Activated CD4-positive, alpha-beta T cell treated with anti-CD3 and anti-CD28 coated beads, Interleukin-2, amount 10 ng/mL, durations not matched to agents 24 days and 14 days (primary cell): ENCODE measurements at places on chromosomes 4 and X. TPM values are rescaled to one million over a fixed set of nuclear protein-coding genes. Genes with fewer than 3 reads are reported as not detected.

The FGD1 gene
- total RNA-seq, result 0.09 and 0.14 TPM in 2 replicates

The NXT2 gene
- 12.5 and 14.1 TPM in 2 replicates for total RNA-seq

The EFHC2 gene
- total RNA-seq, result not detected in 2 replicates

The HS6ST2 gene
- 0.78 and 1.2 TPM in 2 replicates for total RNA-seq

The STK26 gene
- total RNA-seq, result 66.0 and 72.5 TPM in 2 replicates

The MAGEC3 gene
- total RNA-seq, result not detected in 2 replicates

The PPEF2 gene
- total RNA-seq, result 0.23 TPM in 1 of 2 replicates, not detected in the other

The CXorf49 gene
- not detected in 2 replicates for total RNA-seq

The SPANXB1 gene
- total RNA-seq, result not detected in 2 replicates

The HS3ST1 gene
- total RNA-seq, result 0.23 and 0.66 TPM in 2 replicates

The NKX6-1 gene
- total RNA-seq, result not detected in 2 replicates

The NDNF gene
- total RNA-seq, result 0.14 TPM in 1 of 2 replicates, not detected in the other

DNA sequence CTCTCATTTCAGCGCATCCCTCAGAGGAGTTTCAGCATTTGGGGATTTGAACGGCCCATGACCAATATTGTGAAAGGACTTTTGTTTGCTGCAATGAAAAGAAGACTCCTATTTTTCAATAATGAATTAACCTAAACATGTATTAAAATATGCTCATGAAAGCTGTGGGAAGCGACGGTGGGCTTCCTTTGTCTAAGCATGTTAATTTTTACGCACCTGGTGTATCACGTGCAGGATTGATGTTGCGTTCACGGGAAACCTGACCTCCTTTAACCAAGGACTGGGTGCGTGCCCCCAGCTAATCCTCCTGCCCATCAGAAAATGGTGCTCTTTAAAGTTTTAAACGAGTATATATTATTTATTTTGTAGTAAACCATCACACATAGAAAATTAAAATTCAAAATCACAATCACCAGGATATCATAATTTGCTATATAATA lies 590 bp upstream of the CCDC110 start:
- no peaks in the 10 kb centered on the region for H3K36me3 ChIP-seq
- H3K4me3 ChIP-seq, result peak overlapping the region; percentile 83
- peaks cover 49% of the 10 kb centered on the region for H3K27me3 ChIP-seq
- no peak for DNase-seq

DNA sequence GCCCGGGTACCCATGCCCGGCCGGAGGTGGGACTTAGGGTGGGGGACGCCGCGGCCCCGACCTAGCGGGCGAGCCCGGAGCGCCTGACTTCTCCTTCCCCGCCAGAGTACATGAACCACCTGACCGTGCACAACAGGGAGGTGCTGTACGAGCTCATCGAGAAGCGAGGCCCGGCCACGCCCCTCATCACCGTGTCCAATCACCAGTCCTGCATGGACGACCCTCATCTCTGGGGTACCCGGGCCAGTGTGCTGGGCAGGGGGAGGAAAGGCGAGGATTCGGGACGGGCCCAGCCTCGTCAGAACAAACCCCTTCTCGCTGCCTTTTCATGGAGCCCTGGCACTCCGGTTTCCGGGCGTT lies 622 bp downstream of the TAFAZZIN start:
- H3K36me3 ChIP-seq, result peaks cover 12% of the 10 kb centered on the region
- H3K27ac ChIP-seq, result peak overlapping the region; percentile 82
- H3K27me3 ChIP-seq, result no peaks in the 10 kb centered on the region
- peaks cover 11% of the 10 kb centered on the region for H3K4me1 ChIP-seq
- peak overlapping the region; percentile 84 for H3K4me3 ChIP-seq
- DNase-seq, result peak; percentile 85

DNA sequence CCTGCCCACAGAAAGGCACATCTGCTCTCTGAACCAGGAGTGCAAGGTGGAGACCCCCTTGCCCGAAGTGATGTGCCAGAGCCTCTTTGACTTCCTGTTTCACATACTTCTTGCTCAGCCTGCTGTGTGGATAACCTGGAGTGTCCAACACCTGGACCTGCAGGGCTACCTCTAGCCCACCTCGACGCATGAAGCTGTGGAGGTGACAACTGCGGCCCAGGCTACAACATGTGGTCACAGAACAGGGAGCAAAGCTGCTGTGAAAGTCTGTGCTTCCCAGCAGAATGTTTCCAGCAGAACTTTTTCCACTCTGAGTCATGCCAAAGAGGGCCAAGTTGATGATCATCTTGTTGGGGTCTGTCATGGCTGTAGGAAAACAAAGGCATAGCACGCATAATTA lies 1.5 kb downstream of the GIMD1 start:
- no peaks in the 10 kb centered on the region for H3K4me1 ChIP-seq
- H3K27ac ChIP-seq, result no peak overlapping the region
- peaks cover 13% of the 10 kb centered on the region for H3K27me3 ChIP-seq

DNA sequence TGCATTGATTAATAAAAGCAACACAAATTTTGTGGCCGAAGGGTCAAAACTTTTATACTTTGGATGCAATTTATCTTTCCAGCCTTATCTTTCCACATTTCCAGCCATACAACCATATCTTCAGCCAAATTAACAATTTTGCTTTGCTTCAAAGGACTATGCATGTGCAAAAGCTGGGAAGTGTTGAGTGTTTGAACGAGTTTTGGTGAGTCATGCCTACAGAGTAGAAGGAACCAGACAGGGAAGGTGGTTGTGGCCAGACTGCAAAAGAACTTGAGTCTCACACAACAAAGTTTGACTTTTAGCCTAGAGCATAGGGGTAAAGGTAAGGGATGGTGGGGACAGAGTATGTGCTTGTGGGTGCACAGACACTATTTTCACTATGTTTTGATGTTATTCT lies 53.0 kb upstream of the GABRA2 start:
- no peaks in the 10 kb centered on the region for H3K4me1 ChIP-seq
- DNase-seq, result no peak

- no peaks in the 10 kb centered on the region for H3K4me1 ChIP-seq
- H3K4me3 ChIP-seq, result no peak overlapping the region
- H3K36me3 ChIP-seq, result no peaks in the 10 kb centered on the region
- H3K27me3 ChIP-seq, result no peaks in the 10 kb centered on the region
- H3K27ac ChIP-seq, result no peak overlapping the region
- no peak for DNase-seq
Measured at GRCh38 chr4:35900286-35901243, 343.7 kb downstream of the ARAP2 start.

DNA sequence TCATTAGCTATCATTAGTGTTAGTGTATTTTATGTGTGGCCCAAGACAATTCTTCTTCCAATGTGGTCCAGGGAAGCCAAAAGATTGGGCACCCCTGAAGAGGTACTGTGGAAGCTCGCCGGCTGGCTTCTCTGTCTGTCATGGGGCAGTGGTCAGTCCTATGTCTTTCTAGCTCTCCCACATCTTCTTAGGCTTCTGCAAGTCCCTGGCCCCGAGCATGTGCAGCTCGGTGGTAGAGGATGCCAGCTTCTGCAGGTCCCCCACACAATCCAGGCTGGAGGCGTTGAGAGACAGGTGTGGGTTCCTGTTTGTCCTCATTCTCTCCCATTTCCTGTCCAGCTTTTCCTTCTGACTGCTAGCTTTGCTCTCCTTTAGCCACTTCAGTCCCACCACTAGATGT lies 134.1 kb upstream of the NALF2 start:
- H3K27me3 ChIP-seq, result no peaks in the 10 kb centered on the region
- H3K4me3 ChIP-seq, result no peak overlapping the region
- H3K27ac ChIP-seq, result no peak overlapping the region
- DNase-seq, result no peak
- H3K36me3 ChIP-seq, result no peaks in the 10 kb centered on the region
- no peaks in the 10 kb centered on the region for H3K4me1 ChIP-seq

DNA sequence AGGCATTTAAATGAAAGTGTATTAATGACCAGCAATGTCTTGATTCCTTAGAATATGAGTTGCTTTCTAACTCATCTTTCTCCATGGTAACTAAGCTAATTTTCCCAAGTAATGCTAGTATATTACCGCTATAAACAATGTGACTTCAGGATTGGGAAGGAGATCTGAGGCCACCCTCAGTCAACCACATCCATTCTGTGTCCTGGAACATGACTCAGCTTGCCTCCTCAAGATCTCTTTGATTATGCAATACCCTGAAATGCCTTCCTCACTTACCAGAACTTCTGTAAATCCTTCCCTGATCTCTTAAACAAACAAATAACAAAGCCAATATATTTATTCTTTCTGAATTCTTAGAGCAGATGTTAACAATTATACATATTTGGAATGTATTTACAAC lies 1495.5 kb downstream of the PCDH18 start:
- no peaks in the 10 kb centered on the region for H3K36me3 ChIP-seq
- DNase-seq, result no peak
- H3K27me3 ChIP-seq, result no peaks in the 10 kb centered on the region
- no peak overlapping the region for H3K4me3 ChIP-seq
- no peak overlapping the region for H3K27ac ChIP-seq
- H3K4me1 ChIP-seq, result no peaks in the 10 kb centered on the region

GRCh38 chrX:119991005-119991787 lies 47.6 kb upstream of the NKAP start:
- peak; percentile 56 for DNase-seq
- peak overlapping the region; percentile 83 for H3K4me3 ChIP-seq
- peaks cover 11% of the 10 kb centered on the region for H3K4me1 ChIP-seq
- peaks cover 63% of the 10 kb centered on the region for H3K27me3 ChIP-seq

DNA sequence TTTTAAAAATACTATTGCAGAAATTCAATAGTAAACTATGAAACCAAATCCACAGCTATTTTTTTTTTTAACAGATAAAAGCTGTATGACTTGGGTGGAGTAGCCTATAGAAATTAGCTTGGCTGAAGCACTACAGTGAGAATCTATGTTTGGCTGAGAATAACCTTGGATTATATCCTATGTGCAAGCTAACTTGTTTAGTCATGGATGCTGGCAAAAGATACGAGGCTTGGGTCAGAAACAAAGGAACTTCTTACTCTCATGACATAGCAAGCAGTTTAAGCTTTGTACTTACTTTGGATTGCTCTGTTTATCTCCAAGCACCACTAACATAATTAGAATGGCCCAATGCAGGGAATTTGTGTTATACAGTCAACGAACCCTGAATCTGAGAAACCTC lies 119.2 kb upstream of the GRID2 start:
- H3K4me1 ChIP-seq, result no peaks in the 10 kb centered on the region
- DNase-seq, result no peak
- H3K27me3 ChIP-seq, result no peaks in the 10 kb centered on the region
- no peaks in the 10 kb centered on the region for H3K36me3 ChIP-seq
- no peak overlapping the region for H3K4me3 ChIP-seq

- H3K4me1 ChIP-seq, result peaks cover 23% of the 10 kb centered on the region
- peaks cover 3% of the 10 kb centered on the region for H3K36me3 ChIP-seq
- no peaks in the 10 kb centered on the region for H3K27me3 ChIP-seq
Measured at GRCh38 chr4:3074846-3075651, 568 bp downstream of the HTT start.

DNA sequence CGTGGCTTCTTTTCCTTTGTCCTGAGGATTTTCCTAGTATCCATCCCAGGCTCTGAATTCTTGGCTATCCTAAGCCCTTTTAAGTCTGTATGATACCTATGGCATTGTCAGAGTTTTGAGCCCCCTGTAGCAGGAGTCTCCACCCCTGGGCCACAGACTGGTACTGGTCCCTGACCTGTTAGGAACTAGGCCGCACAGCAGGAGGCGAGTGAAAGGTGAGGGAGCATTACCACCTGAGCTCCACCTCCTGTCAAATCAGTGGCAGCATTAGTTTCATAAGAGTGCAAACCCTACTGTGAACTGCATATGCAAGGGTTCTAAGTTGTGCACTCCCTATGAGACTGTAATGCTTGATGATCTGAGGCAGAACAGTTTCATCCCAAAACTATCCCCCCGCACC lies 216.1 kb downstream of the RAPGEF2 start:
- no peak for DNase-seq
- H3K4me3 ChIP-seq, result no peak overlapping the region
- no peaks in the 10 kb centered on the region for H3K27me3 ChIP-seq
- H3K27ac ChIP-seq, result no peak overlapping the region

DNA sequence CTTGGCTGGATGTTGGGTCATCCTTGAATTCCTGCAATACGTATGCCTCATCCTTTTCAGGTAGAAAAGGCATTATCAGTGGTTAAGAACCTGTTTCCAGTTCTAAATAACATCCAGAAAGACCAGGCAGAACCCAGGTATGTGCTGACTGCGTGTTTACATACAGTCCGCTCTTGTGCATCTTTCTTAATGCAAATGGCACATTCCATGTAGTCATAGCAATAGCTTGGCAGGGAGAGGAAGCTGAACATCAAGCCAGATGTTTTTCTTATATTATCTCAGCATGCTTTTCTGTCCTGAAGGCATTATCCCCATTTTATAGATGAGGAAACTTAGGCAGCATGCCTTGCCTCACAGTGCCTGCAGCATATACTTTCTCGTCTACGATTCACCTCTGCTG lies 2.1 kb downstream of the DCLK2 start:
- no peak overlapping the region for H3K27ac ChIP-seq
- H3K4me1 ChIP-seq, result peaks cover 4% of the 10 kb centered on the region
- H3K36me3 ChIP-seq, result no peaks in the 10 kb centered on the region
- H3K4me3 ChIP-seq, result no peak overlapping the region
- no peak for DNase-seq

GRCh38 chr4:183250831-183251230 lies 69.2 kb downstream of the CLDN22 start:
- DNase-seq, result no peak
- no peaks in the 10 kb centered on the region for H3K36me3 ChIP-seq
- no peak overlapping the region for H3K27ac ChIP-seq
- no peaks in the 10 kb centered on the region for H3K4me1 ChIP-seq

GRCh38 chr4:145613566-145614232 lies 5.5 kb upstream of the MMAA start:
- no peak overlapping the region for H3K27ac ChIP-seq
- DNase-seq, result no peak
- peaks cover 17% of the 10 kb centered on the region for H3K4me1 ChIP-seq
- H3K4me3 ChIP-seq, result no peak overlapping the region

- H3K27me3 ChIP-seq, result peaks cover 5% of the 10 kb centered on the region
- H3K4me1 ChIP-seq, result no peaks in the 10 kb centered on the region
- DNase-seq, result no peak
Measured at GRCh38 chr4:140904904-140905303, 148.7 kb upstream of the TBC1D9 start.

DNA sequence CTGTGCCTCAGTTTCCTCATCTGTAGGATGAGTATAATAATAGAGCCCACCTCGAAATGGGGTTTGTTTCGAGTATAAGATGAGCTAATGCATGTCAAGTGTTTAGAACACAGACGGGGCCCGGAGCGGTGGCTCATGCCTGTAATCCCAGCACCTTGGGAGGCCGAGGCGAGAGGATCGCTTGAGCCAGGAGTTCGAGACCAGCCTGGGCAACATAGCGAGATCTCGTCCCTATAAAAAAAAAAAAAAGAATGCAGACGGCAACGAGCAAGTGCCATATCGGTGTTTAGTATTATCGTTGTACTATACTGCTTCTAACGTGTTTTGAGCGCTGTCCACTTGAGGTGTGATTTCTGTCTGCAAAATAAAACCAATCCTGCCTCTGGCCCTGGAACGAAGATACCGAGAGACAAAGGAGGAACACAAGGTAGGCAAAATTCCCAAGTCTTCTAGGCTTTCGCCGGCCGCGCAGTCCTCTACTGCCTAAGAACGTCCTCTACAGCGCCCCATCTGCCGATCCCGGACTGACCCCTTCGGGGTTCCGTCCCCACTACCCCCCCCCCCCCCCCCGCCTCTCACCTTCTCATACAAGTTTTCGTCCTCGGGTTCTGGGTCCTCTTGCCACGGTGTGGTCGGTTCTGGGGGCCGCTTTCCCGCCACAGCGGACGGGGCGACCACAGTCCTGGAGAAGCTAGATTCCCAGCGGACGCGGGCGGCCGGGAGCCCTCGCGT lies 442 bp downstream of the NDUFB11 start:
- H3K27me3 ChIP-seq, result no peaks in the 10 kb centered on the region
- H3K36me3 ChIP-seq, result peaks cover 44% of the 10 kb centered on the region
- H3K27ac ChIP-seq, result peak overlapping the region; percentile 100
- DNase-seq, result no peak
- peak overlapping the region; percentile 100 for H3K4me3 ChIP-seq
- peaks cover 16% of the 10 kb centered on the region for H3K4me1 ChIP-seq

GRCh38 chrX:149757206-149758067 lies 16.4 kb upstream of the HSFX1 start:
- no peak overlapping the region for H3K27ac ChIP-seq
- H3K36me3 ChIP-seq, result no peaks in the 10 kb centered on the region
- H3K4me1 ChIP-seq, result no peaks in the 10 kb centered on the region
- no peak overlapping the region for H3K4me3 ChIP-seq
